ENCODE measurements at places on chromosomes 1 and 21.
A peak's percentile ranks its signal among the peaks of the same experiment; 100 is the strongest.

- no peak for DNase-seq
These were observed 58.0 kb downstream of the NDUFS5 start for GRCh38 chr1:39084191-39084590.

- DNase-seq = no peak
These were observed 58.2 kb upstream of the ADAR start for GRCh38 chr1:154666051-154666790.

- DNase-seq = no peak
These were observed 373.2 kb upstream of the C1orf174 start for GRCh38 chr1:4273243-4273642.

DNA sequence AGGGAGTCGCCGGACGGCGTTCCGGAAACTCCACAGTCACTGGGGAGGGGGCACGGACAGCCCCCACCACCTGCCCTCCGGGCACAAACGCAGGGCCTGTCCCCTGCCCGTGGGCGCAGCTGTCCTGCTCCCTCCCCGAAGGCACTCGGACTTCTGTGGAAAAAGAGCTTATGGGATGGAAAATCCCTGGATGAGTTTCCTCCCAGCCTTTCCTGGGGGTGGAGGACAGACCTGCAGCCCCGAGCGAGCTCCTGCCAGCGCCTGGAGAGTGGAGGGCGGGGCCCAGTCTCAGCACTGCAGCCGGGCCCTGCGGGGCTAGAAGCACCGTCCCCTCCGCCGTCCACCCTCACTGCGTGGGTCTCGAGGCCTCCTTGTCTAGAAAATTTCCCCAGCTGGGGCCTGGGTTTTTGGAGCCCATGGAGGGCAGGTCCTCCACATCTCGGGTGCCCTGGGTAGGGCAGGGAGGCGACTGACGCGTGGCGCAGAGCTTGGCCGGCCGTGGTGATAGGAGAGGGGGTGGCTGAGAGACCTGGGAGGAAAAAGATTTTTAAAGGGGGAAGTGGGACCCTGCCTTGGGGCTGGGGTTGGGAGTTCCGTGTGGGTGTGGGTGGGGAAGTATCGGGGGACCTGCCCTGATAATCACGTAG lies 6.4 kb upstream of the COL6A1 start:
- DNase-seq = no peak

DNA sequence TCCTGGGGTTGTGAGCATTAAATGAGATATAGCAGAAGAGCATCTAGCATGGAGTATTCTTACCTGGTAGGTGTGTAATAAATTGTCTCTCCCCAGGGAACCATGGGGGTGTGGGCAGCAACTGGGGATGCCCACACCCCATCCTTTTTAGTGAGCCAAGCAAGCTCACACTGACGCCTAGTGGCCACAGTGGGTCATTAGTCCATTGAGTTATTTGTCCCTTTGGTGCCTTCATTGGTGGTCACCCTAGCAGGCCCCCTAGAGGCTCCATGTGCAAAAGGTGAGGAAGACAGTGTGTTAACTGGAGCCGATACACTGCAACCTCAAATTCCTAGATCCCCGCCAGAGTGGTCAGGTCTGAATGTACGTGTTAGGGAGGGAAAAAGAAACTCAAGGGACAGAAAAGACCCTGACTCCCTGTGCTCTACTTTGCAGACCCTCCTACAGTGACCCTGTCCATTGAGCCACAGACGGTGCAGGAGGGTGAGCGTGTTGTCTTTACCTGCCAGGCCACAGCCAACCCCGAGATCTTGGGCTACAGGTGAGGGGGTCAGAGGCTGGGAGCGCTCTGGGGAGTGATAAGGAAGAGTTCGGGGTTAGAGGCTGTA lies 93.3 kb upstream of the CD1D start:
- DNase-seq = peak; percentile 64

- no peak for DNase-seq
These were observed 62.3 kb upstream of the RCOR3 start for GRCh38 chr1:211196880-211197279.

- DNase-seq = no peak
These were observed 92.6 kb upstream of the NGF start for GRCh38 chr1:115430441-115431158.

DNA sequence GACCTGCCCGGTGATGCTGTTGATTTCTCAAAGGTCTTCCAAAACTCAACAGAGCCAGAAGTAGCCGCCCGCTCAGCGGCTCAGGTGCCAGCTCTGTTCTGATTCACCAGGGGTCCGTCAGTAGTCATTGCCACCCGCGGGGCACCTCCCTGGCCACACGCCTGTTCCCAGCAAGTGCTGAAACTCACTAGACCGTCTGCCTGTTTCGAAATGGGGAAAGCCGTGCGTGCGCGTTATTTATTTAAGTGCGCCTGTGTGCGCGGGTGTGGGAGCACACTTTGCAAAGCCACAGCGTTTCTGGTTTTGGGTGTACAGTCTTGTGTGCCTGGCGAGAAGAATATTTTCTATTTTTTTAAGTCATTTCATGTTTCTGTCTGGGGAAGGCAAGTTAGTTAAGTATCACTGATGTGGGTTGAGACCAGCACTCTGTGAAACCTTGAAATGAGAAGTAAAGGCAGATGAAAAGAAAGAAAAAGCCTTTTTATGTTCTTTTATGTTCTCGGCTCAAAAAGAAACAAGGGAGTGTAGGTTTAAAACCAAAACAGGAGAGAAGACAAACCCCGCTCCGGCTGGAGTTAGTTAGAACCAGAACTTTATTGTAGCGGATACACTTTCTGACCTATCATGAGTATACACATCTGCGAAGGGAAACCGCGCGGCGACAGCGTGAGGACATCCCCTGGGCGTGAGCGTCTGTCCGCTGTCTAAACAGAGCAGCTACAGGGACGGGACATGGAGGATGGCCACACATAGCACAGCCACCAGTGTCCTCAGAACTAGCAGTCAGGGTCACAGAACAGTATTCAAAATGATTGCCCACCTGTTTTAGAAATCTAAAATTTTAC lies 77.1 kb downstream of the PIK3CD start:
- DNase-seq = no peak

- DNase-seq = no peak
These were observed 2.9 kb downstream of the RCAN1 start for GRCh38 chr21:34612056-34612455.

GRCh38 chr1:20626524-20626923 lies 6.7 kb upstream of the PINK1 start:
- no peak for DNase-seq

GRCh38 chr21:14559102-14559501 lies 13.0 kb upstream of the SAMSN1 start:
- DNase-seq = no peak

GRCh38 chr1:38677311-38677710 lies 182.3 kb downstream of the RRAGC start:
- DNase-seq = no peak

DNA sequence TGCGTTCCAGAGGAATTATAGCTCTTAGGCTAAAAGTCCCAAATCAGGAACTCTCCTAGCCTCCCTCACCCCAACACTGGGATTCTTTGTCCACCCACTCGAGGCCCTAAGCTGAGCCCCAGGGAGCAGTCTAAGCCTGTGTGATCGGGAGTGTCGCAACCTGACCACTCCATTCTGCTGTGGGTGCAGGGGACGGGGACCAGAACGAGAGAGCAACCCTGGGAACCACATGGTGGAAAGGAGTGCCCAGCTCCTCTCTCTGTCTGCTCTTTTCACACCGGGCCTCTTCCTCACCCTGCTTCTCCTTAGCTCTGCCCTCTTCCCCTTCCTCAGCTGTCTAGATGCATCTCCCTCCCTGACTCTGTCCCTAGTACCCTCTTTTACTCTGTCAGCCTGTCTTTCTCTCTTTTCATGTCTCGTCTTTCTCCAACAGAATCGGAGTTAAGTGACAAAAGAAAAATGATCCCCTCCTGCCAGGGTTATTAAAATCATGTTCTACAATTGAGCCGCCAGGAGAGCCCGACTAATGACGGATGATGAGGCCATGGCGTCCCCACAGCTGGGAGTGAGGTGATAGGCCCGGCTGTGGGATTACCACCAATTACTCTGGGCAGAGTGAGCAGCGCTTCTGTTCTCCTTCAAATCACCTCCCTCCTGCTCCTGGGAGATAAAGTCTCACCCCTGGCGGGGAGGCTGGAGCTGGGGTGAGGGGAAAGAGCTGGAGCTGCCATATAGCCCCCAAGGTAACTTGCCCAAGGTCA lies 34.5 kb upstream of the CSF3R start:
- DNase-seq = no peak

- no peak for DNase-seq
These were observed 1.9 kb downstream of the FAM110D start for GRCh38 chr1:26160527-26161414.

GRCh38 chr1:110634455-110635311 lies 28.5 kb upstream of the KCNA2 start:
- DNase-seq = peak; percentile 21

GRCh38 chr1:201363467-201363866 lies 14.0 kb downstream of the TNNT2 start:
- no peak for DNase-seq

Data from tibial nerve (tissue), 4 donors.